Upper lobe of left lung (tissue), 6 donors: ENCODE measurements at places on chromosomes 11 and 22. TPM values are rescaled to one million over a fixed set of nuclear protein-coding genes. Genes with fewer than 3 reads are reported as not detected.

DNA sequence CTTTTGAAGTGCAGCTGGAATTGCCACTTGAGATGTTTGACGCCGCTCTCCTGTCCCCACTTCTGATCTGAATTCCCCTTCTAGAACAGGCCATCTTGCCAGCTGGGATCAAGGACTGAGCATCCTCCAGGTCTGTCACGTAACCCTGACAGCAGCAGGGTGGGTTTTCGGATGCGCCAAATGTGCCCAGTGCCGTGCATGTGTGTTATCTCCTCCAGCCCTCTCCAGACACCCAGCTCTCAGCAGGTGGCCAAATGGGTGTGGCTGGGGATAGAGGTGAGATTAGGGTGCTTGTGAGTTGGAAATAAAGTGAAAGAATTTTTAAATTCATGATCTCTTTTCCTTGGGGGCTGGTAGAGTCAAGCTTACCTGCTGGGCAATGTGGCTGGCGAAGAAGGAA is 3.3 kb downstream of the OSBP2 start:
- DNase-seq, result no peak

DNA sequence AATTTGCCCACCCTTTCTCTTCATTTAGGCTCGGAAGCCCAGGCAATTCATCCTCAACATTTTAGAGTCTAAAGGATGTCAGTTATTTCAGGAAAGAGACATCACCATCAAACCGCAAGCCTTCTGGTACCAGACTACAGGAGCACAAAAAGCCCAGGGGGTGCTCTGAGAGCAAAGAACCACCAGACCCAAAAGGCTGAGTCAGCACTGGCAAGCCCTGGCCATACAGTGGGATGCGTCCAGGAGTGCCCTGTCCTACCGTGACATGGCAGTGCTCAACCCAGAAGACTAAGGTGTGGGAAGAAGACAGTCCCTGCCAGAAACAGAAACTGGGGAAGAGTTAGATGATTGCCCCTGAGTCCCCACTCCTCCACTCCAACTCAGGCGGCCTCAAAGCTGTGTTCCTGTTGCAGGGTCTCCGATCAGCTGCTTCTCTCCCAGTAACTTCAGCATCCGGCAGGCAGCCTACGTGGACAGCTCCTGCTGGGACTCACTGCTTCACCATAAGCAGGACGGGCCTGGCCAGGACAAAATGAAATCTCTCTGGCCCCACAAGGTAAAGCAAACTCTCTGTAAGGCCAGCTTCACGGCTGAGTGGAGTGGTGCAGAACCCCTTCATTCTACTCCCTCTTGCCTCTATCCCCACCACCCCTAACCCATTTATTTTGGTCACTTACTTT is 1.5 kb downstream of the PANX3 start:
- no peak for DNase-seq

GRCh38 chr22:29138556-29139305 is 65.9 kb downstream of the KREMEN1 start:
- DNase-seq, result no peak

DNA sequence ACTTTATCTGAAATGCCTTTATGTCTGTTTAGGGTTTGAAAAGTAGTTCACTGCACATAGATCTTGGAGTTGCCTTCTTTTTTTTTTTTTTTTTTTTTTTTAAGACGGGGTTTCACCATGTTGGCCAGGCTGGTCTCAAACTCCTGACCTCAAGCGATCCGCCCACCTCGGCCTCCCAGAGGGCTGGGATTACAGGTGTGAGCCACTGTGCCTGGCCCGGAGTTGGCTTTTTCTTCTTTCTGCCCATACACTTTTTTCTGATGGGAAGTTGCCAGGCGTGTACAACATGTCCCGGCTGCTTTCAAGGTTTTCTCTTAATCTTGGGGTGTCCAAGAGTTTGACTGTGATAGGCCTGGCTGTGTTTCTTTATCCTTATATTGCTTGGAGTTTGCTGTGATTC is 12.9 kb upstream of the GNB1L start:
- no peak for DNase-seq

- no peak for DNase-seq
Measured at GRCh38 chr11:21928847-21929246, 264.0 kb upstream of the ANO5 start.

DNA sequence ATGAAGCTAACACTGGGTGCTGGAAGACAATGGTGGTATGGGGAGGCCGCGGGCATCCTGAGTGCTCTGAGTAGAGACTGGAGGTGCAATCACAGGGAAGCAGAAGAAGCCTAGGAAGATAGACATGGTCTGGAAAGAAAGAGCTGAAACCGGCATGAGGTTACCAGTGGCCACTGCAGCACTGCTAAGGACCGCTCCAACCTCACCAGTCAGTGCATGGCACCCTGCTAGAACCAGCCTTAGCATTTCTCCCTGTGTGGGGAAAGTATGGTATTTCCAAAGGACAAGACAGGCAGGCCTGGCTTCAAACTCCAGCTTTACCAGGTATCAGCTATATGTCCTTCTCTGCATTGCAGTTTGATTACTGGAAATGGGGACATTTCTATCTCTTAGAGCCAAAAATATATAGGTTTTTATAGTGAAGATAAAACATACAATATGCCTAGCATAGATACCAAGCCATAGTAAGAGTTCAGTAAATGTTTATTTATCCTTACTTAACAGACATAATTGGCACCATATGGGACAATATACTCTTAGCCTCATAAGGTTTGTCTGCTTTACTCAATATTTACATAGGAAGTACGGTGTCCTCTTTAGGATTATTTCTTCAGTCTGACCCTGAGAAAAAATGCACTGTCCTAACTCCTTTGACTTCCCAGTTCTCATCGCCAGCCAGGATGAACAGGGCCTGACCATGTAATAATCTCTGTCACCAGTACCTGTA is 231.1 kb downstream of the TENM4 start:
- no peak for DNase-seq

DNA sequence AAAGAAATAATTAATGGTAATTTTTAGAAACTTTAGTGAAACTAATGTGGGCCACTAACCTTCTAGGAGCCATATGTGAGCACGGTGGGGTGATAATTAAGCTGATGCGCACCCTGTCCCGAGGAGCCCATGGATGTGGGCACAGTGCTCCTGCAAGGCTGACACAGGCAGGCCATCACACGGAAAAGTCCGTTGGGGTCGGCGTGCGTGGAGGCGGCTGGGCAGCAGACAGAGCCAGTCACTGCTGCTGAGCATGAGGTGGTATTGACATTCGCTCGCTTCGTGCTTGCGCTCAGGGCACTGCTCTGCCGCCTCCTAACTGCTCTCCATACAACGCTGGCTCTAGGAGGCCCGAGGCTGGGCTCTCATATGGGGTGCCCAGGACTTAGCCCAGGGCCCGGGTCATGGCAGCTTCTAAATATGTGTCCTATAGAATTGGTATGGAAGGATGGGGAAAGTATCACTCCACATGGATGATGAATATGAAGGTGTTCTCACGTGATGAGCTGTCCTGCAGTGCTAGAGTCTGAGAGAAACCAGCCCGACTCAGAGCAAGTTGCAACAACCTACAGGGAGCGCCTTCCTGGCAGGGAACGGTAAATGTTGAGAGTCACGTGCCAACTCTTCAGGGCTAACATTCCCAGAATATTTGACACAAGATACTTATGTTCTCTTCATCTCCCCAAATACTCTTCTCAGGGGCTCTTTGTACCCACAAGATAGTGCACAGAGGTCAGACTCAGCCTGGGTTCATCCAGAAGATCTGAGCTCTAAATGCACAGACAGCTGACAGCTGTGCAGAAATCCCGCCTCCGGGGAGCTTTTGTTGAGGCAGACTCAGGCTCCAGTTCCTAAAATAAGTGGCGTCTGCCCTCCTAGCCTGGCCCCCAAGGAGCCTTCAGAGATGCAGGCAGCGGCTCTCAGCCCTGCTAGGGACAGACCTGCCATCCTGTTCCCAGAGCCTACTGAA is 50.6 kb upstream of the ARFGAP3 start:
- DNase-seq, result peak; percentile 60

The LARGE2 gene
- 8.0 TPM for total RNA-seq

The TXNRD2 gene
- 78.6 TPM for total RNA-seq

The ZDHHC8 gene
- 19.5 TPM for total RNA-seq

The OR4D5 gene
- total RNA-seq, result not detected
